Hepatocyte (in vitro differentiated cells): ENCODE measurements at places on chromosomes 4 and X.

GRCh38 chr4:4481399-4481994 is 60.4 kb downstream of the STX18 start:
- DNase-seq, result no peak

DNA sequence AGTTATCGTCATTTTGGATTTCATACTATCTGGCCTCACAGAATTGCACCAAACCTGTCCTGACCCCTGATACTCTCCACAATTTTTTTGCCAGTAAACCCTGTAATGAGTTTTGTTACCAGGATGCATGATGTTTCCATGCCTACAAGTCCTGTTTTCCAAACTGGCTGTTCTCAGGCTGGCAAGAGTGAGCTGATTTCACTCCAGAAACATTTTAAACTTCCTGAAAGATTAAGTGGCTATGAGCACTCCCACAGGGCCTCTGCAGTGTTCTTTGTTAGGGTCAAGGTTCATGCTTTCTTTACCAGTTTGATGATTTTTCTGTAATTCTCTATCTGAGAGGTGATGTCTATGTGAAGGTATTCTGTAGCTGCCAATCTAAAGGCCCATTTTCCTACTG is 31.7 kb upstream of the PDLIM3 start:
- DNase-seq, result peak; percentile 65

DNA sequence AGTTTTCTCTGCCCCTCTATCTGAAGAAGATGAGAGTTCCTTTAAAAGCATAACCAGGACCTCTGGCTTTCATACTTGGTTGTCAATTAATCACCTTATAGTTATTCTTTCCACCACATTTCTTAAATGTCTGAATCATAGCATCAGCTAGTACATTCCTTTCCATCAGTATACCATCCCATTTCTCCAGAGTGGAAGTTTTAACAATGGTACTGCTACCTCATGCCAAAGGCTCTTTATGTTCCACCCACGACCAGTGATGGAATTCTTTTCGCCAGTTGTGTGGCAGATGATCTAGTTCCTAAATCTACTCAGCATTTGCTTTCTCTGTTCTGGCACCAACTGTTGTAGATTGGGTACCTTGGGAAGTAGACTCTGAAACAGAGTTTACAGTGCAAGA is 379.8 kb downstream of the ZNF674 start:
- DNase-seq, result no peak

DNA sequence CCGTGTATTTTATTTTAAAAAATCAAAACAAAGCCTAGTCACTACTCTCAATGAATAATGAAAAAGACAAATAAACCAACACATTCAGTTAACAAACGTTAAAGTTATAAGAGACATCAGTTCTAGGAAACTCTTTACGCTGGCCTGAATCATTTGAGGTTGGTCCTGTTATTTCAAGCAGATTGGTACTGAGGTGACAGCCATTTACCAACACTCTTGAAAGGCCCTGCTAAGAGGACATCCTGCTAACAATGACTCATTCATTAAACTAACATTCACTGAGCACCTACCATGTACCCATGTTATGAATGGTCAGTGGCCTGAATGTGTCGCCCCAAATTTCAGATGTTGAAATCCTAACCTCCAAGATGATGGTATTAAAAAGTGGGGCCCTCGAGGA is 57.1 kb upstream of the ADGRG2 start:
- no peak for DNase-seq

GRCh38 chr4:93775551-93775950 is 53.0 kb upstream of the ATOH1 start:
- no peak for DNase-seq

DNA sequence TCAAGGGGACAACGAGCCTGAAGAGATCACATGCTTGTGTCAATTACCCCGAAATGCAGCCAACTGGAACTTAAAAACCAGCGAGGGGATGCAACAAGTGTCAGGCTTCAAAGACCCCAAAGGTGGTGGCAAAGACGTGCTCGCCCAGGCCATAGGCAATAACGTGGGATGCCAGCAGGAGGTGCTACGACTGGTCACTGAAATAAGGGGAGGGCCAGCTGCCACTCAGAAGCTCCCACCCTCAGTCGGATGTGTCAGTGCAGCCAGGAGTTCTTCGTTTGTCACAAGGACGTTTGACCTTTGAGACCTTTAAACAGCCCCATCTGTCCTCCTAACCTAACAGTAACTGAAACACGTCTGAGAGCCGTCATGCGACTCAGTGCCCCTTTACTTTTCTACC is 556.8 kb upstream of the PCDH10 start:
- DNase-seq, result no peak

GRCh38 chr4:108287834-108288413 is 119.2 kb upstream of the LEF1 start:
- no peak for DNase-seq

DNA sequence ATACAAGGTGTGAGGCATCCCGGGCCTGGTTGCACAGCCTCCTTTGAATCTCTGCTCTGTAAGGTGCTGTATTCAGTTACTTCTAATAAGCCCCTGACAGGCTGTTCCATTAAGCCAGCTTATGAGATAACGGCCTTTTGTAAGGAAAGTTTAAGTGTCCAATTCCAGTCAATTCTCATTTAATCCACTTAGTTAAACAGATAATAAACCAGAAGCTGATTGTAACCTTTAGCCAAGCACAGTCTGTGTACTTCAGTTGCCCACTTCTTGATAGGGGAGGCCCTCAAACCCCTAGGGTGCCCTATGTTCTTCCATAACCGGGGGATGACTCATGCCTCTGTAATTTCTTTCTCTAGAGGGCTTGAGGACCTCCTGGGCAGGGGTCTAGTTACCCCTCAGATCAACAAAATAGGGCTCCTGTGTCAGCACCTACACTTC is 63.4 kb downstream of the RASL11B start:
- DNase-seq, result peak; percentile 44

GRCh38 chr4:114286262-114286810 is 306.9 kb upstream of the ARSJ start:
- DNase-seq, result no peak

GRCh38 chr4:140372751-140373327 is 607 bp upstream of the SCOC start:
- DNase-seq, result peak; percentile 27

DNA sequence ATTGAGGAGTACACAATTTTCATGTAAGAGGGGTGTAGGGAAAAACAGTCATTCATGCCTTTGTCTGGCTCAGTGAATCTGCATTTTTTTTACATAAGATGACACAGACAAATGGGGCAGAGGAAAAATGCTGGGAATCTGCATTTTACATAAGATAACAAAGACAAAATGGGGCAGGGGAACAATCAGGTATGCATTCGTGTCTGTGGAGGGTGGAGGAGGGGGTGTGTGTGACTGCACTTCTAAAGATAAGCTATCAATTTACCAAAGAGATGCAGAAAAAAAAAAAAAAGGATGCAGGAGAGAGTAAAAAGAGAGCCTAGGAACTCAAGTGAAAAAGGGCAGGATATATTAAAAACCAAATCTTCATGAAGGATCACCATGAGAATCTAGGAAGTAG is 637.4 kb downstream of the ZNF674 start:
- no peak for DNase-seq

- DNase-seq, result no peak
Observed at GRCh38 chr4:2354118-2354517, 64.3 kb downstream of the ZFYVE28 start.

GRCh38 chr4:158617956-158618355 is 53.7 kb downstream of the C4orf46 start:
- no peak for DNase-seq

DNA sequence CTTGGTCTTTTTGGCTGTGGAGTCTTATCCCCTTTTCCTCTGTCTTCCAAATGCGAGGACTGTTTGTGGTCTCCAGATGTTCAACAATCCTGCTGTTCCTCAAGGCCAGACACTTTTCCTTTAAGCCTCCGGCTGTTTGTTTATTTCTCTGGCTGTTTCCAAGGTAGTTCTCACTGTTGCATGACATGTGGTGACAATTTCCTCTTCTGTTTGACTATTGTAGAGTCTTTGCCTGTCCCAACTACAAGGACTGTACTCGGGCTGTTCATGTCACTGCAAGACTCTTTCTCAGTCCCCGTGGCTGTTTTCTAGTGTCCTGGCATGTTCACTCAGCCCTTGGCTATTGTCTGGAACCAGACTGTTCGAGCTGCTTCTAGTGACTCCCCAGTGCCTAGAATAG is 50.6 kb downstream of the ZNF157 start:
- DNase-seq, result no peak

- DNase-seq, result no peak
Observed at GRCh38 chr4:80294206-80294605, 27.7 kb downstream of the FGF5 start.

DNA sequence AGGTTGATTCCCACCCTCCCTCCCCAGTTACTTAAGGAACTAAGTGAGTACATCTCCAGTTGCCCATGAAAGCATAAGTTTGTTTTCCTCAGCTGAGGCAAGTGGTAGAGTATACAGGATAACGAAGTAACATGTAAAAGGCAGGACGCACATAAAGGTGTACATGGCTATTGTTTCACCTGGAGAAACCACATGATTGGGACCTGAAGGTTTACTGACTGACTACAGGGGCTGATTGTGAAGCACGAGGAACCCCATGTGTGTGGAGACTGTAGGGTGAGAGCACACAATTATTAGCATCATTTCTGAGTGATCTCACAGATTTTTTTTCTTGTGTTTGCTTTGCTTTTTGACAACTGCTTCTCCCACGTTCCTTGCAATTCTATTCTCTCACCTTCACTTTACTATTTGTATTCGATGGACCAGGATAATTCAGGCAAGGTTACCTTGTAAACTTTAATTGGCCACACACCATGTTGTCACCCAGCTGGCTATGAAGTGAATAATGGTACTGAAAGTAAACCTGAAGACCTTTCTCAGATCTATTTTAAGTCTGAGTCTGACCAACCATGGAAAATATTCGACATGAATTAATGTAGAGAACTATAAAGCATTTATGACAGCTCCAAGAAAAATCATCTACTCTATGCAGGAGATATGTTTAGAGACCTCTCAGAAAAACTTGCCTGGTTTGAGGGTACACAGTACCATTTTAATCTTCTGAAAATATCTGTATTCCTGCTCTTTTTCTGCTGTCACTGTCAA is 102.5 kb upstream of the MYOZ2 start:
- DNase-seq, result no peak

DNA sequence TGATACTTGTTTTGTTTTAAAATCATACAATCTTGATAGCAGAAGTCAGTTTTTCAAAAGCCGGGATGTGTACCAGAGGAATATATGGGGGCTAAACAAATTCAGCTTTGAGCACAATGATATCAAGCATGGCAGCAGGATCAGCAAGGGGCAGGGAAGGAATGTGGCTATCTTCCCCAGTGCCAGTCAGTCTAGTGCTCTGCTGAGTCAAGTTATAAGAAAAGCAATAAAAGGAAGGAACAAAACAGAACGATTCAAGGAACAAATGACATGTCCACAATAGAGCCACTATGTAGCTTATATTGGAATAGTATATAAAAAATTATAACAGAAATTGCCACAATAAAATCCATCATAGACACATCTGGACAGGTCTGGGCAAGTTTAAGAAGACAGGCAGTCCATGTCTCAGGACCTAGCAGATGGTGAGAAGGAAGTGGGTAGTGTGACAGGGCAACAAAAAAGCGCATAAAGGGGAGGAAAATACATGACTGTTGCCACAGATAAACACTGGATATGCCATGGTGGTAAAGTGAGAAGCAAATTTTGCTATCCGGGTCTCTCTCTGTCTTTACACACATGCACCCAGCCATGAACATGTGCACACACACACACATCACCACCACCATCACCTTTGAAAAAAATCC is 518.2 kb upstream of the HTR2C start:
- DNase-seq, result no peak

- no peak for DNase-seq
Observed at GRCh38 chr4:106109929-106110328, 206.1 kb downstream of the TBCK start.

GRCh38 chrX:116232833-116233232 is 62.3 kb downstream of the AGTR2 start:
- DNase-seq, result peak; percentile 5

DNA sequence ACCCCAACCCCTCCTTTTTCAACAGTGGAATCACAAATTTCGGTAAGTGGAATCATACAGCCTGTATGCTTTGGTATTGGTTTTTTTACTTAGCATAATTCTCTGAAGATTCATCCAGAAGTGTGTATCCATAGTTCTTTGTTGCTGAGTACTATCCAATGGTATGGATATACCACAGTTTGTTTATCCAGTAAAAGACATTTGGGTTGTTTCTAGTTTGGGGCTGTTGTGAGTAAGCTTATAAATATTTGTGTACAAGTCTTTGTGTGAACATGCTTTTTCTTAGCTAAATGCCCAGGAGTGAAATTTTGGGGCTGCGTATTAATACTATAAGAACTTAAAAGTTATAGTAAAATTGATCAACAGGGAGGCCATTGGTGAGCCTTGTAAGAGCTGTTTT is 57.5 kb upstream of the GC start:
- DNase-seq, result no peak

DNA sequence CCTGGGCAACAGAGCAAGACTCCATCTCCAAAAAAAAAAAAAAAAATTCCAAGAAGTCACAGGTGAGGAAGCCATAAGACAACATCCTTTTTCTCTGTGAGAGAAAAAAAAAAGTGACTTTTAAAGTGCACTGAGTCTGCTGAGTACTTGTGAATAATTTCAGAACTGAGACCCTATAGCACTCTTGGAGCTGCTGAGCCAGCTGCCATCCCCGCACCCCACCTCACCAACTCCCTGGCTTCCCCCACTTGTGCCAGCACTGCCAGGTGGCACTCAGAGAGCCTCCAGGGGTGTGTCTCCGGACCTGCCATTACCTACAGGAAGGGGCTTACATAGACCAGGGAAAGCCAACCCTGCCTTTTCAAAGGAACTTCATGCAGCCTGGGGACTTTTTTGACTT is 39.2 kb upstream of the HS3ST1 start:
- DNase-seq, result no peak

DNA sequence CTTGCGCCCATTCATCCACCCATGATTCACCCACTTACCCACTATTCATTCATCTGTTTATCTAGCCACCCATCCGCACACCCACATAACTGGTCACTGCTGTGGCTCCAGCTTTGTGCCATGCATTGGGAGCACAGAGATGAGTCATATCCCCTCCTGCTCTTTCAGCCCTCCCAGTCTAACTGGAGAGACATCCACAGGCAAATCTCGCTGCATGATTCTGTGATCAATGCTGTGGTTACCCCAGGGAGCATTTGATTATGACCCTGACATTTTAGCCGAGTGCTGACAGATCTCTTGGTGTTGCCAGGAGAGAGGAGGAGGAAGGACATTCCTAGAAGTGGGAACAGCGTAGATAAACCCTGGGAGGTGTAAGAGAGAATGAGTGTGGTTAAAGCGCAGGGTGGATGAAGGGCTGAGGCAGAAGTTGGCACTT is 10.4 kb upstream of the PORCN start:
- DNase-seq, result no peak

GRCh38 chr4:11424000-11424399 is 4.7 kb downstream of the HS3ST1 start:
- peak; percentile 67 for DNase-seq

GRCh38 chrX:17968367-17968766 is 107.3 kb upstream of the RAI2 start:
- no peak for DNase-seq
